ENCODE measurements at places on chromosomes 2 and 18.

- no peak for DNase-seq
Observed at GRCh38 chr18:12518832-12519531, 111.3 kb downstream of the PRELID3A start.

DNA sequence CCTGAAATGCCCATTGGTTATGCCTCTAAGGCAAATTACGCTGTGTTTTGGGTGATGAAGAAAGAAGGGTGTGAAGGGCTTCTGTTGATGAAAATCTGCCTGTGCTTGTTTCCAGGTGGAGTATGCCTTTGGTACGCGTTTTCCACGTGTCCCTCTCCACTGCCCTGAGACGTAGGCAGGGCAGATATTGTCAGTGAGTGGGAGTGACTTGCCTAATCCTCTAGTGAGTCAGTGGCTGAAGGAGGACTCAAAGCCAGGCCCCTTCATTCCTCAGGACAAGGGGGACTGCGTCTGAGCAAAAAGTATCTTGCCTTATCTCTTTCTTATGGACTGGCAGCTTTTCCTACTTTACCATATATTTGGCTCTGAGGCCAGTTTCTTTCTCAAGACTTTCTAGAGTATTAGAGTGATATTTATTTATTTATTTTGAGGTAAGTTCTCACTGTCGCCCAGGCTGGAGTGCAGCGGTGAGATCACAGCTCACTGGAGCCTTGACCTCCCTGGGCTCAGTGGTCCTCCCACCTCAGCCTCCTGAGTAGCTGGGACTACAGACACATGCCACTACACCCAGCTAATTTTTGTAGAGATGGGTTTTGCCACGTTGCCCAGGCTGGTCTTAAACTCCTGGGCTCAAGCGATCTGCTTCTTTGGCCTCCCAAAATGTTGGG, 10.2 kb downstream of the RALB start:
- DNase-seq: no peak

GRCh38 chr2:231717281-231718171, 9.2 kb downstream of the PTMA start:
- DNase-seq: peak; percentile 90

DNA sequence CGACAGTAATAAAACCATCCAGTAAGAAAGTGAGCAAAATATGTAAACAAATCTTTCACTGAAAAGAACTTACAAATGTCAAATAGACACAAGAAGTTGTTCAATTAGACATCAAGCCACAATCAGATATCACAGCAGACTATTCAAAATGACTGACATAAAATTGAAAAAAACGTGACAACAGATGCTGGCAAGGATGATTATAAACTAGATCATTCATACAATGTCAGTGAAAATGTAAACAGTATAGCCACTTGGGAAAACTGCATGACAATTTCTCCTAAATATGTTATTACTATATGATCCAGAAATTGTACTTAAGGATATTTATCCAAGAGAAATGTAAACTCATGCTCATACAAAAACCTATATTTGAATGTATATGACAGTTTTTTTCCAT, 609.4 kb upstream of the CNTNAP5 start:
- DNase-seq: no peak

DNA sequence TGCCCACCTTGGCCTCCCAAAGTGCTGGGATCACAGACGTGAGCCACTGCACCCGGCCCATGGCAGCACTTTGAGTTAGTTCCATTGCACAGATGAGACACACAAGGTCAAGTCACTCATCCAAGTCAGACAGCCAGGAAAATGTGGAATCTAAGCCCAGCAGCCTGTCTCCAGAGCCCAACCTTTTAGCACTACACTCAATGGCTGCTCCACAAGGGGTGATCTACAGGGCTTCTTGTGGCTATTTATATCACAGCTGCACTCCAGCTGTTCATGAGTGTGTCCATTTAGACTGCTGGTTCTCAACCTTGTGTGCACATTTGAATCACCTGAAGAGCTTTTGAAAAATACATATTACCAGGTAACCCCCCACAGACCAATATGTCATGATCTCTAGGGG, 72.9 kb upstream of the RPL31 start:
- DNase-seq: no peak

- no peak for DNase-seq
Observed at GRCh38 chr2:192155511-192156118, 39.1 kb downstream of the TMEFF2 start.

- DNase-seq: peak; percentile 92
Observed at GRCh38 chr2:215019521-215020145, 118.8 kb downstream of the ABCA12 start.

DNA sequence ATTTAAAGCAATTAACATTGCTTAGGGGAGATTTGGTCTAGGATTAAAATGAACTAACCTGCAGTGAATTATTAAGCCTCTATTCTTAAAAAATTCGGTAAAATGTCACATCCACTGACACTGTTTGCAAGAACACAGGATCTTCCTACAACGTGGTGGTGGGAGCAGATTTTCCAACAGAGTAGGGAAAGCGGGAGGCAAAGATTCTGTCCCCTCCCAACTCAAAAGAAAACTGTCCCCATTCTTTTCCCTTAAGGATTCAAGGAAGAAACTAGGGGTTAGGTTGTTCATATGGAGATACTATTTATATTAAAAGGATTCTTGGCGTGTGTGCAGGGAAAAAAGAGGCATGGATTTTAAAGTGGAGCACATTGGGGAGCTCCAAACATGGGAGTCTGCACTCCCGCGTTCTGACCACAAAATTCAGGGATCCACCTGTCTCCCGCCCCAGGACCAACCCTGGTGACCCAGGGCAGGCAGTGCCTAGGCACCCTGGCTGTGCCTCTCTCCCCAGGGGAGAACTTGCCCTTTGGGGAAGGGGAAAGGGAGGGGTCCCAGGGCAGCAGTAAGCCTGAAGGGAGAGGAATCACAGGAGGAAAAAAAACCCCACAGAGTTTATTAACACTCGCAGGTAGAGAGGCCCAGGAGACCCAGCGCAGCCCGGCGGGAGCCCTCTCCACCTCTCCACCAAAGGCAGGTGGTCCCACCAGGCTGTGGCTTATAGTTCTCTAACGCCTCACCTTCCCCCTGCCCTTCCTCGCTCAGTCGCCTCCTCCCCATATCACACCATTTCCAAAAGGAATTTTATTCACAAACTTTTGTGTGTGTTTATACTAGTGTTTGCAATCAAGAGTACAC, 2.3 kb downstream of the PTGR3 start:
- DNase-seq: no peak

GRCh38 chr2:41737888-41738287, 309.9 kb upstream of the PKDCC start:
- no peak for DNase-seq

- peak; percentile 18 for DNase-seq
Observed at GRCh38 chr2:162057426-162057825, 16.6 kb downstream of the DPP4 start.

DNA sequence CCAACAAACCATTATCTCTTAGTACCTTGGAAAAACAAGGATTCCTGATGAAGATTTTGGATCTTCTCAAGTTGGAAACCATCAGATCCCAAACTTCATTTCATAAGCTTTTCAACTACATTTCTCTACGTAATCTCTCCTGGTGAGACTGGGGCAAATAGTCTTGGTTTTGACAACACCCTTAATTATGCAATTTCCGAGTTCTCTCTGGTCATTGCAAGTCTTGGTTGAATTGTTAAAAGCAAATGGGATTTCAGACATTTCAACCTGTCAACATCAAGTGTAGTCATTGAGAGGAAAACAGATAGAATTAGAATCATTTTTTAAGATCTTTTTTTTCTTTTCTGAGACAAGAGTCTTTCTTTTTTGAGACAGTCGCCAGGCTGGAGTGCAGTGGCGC, 26.2 kb downstream of the KLF7 start:
- DNase-seq: no peak

DNA sequence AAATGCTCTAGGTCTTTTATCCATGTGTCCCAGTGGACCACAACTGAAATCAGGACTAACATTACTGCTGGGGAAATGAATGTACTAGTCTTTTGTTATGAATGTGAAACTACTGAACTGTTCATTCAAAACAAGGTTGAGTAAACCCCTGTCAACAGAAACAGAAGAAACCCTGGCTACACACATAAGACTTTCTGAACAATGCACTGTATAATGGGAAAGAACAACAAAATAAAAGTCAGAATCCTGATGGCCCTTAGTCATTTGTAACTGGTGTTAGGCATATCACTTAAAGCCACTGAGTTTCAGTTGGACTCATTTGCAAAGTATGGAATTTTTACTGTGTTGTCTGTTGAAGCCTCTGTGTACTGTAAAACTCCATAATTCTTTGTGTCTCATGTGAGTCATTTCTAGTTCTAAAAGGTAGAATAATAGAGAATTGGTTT, 77.0 kb upstream of the UBXN4 start:
- DNase-seq: peak; percentile 66

DNA sequence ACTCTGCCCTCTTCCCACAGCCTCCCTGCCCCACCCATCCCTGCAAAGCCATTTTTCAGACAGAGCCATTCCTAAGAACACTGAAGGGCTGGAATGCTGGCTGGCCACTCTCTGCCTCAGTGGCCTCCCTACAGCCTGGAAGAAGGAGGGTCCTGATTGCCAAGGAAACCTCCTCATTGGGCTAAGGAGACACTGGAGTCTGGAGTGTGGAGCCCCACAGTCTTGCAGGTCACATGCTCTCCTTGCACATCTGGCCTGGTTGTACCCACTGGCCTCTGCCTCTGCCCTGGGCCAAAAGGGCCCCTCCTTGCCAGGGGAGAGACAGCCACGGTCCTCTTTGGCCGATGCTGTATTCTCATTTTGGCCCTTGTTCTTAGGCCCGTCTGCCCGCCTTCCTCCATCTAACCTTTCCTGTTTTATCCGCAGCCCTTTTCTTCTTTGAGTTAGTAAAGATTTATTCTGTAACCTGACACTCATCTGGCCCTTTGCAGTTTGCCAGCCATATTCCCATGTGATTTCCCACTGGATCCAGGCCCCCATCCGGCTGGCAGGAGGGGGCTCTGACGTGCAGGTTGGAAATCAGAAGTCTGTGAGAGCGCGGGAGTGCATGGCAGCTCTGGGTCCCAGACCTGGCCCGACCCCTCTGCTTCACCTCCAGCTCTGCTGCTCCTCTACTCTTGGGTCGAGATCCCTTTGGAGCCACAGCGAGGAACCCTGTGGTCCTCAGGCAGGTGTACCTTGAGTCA, 11.0 kb upstream of the CATIP start:
- DNase-seq: no peak

- DNase-seq: no peak
Observed at GRCh38 chr2:159256159-159256558, 30.3 kb downstream of the WDSUB1 start.

GRCh38 chr18:38933322-38933721, 1367.7 kb upstream of the CELF4 start:
- DNase-seq: no peak

GRCh38 chr18:36410346-36410745, 112.8 kb downstream of the FHOD3 start:
- no peak for DNase-seq

DNA sequence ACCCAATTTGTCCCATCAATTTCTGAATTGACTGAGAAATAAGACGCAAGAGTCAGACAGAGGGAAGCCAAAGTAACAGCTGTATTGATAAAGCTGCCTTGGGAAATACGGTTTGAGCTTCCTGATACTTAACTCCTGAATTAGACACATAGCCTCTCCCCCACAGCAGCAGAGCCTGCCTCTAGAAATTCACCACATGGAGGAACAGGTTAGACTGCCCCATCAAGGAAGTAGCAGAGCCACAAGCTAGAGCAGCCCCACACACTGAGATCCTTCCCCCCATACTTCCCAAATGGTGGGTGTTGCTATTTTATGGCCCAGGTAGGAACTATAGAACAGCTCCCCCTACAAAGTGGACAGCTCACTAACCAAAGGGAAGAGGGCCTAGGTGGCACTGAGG, 220.0 kb downstream of the SMAD2 start:
- no peak for DNase-seq
